ENCODE measurements at places on chromosomes 6 and 20.

GRCh38 chr6:106743612-106744011, 114.2 kb downstream of the QRSL1 start:
- DNase-seq: no peak

GRCh38 chr6:8837343-8837742, 402.0 kb upstream of the SLC35B3 start:
- no peak for DNase-seq

- DNase-seq: no peak
These were observed 1354.9 kb upstream of the GJE1 start for GRCh38 chr6:140777780-140778179.

GRCh38 chr20:22827916-22828315, 207.2 kb upstream of the SSTR4 start:
- no peak for DNase-seq

GRCh38 chr20:59822291-59823029, 111.0 kb downstream of the SYCP2 start:
- no peak for DNase-seq

GRCh38 chr6:46901882-46902314, 19.8 kb downstream of the ADGRF5 start:
- DNase-seq: no peak

- no peak for DNase-seq
These were observed 60.9 kb downstream of the SAMD3 start for GRCh38 chr6:130161683-130162404.

DNA sequence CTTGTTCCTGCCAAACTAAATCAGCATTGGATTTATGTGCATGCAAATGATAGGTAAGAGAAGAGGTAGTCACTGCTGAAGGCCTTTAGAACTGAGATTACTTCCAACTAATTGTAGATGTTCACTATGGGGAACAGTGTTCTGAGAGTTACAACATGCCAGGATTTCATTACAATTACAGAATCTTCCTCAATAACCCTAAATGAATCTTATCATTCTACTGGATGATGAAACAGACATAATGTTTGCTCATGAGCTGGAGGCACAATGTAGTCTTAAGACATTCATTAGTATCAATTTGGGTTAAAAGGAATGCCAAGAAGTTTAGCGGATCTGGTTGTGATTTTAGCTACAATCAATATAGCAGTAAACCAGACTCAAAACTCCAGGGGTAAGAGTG, 248.9 kb upstream of the THEMIS start:
- peak; percentile 58 for DNase-seq

DNA sequence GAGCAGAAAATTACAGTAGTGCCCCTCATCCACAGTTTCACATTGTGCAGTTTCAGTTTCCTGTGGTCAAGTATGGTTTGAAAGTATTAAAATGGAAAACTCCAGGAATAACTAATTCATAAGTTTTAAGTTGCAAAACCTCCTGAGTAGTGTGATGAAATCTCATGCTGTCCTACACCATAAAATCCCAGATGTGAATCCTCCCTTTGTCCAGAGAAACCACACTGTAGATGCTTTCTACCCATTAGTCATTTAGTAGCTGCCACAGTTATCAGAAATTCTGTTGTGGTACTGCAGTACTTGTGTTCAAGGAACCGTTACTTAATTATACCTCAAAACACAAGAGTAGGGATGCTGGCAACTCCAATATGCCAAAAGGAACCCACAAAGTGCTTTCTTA, 74.7 kb downstream of the PTCHD4 start:
- DNase-seq: peak; percentile 97

DNA sequence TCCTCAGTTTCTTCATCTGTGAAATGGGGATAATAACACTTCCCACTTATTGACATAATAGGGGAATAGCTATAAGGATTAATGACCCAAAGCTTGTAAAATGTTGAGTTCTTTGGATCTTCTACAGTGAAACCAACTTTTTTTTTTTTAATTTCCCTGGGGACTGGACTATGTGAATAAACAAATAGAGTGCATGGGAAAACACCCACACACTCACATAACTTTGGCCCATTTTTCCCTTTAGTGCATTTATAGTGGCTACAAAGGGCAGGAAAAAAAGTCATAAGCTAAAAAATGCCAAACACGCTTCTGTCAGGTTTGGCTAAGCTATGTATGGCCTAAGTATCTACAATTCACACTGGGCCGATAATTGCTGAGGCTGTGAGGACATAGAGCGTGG, 406.2 kb upstream of the JAG1 start:
- DNase-seq: no peak

GRCh38 chr20:58714340-58714922, 21.8 kb downstream of the NPEPL1 start:
- DNase-seq: no peak

- DNase-seq: no peak
These were observed 40.3 kb downstream of the SEC63 start for GRCh38 chr6:107917451-107918375.

GRCh38 chr6:143180826-143181225, 120.1 kb downstream of the AIG1 start:
- no peak for DNase-seq

GRCh38 chr6:137756788-137757187, 110.3 kb upstream of the TNFAIP3 start:
- no peak for DNase-seq

DNA sequence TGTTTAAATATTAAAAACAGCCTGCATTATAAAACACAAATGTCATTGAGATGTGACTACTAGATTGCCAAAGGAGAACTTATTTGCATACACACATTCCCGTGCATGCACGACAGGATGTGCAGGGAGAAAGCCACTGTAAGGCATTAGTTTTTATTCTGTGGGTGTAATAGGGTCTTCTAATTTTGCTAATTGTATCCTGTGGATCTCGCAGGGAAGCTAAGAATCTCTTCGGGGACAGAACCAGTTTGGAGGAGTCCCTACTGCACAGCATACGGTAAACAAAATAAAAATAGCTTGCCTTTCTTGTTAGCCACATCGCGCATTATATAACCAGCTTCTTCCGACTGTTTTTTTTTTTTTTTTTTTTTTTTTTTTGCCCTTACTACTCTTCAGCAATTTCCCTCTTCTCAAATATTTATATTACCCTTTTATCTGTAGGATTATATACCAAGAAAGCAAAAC, 2.0 kb downstream of the ATXN1 start:
- DNase-seq: no peak

- DNase-seq: no peak
These were observed 34.3 kb upstream of the COL9A1 start for GRCh38 chr6:70336996-70337742.

- no peak for DNase-seq
These were observed 29.7 kb downstream of the RPP40 start for GRCh38 chr6:4973982-4974745.

DNA sequence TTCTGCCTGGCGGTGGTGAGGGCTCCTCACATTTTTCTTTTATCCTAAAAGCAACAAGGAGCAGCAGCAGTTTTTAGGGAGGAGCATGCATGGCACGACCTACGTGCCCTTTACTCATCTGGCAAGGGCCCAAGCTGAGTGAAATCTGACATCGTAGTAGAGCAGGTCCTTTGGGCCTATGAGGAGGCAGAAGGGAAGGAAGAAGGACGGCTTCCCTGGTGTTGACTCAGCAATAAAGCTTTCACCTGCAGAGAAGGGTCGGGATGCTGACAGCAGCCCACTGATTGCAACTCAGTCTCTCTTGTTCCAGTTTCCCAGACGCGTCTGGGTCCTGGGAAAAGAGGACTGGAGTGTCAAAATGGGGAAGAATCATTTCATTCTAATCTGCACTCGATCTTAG, 409.1 kb upstream of the AGPAT4 start:
- DNase-seq: no peak

- DNase-seq: no peak
These were observed 2.5 kb upstream of the PRND start for GRCh38 chr20:4719190-4719589.

- no peak for DNase-seq
These were observed 83.1 kb downstream of the MRPL14 start for GRCh38 chr6:44044154-44044539.

DNA sequence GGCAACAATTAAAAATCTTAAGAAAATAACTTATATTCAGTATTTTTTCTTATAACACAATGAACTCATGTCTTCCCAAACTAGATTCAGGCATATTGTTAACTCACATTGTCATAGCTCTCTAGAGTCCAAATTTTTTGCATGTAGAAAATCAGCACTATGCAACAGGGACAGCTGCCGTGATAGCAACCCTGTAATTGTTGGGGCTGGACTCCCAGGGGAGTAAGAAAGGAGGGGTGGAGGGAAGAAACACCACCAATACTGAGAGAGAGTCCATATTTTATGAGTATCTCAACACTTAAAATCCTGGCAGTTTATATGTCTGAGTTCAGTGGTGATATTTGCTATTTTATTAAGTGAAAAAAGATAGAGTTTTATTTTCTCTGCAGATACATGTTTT, 89.6 kb upstream of the HS3ST5 start:
- DNase-seq: no peak

- DNase-seq: no peak
These were observed 15.7 kb downstream of the RTN4IP1 start for GRCh38 chr6:106613590-106613989.

Measured in amniotic epithelial cell (primary cell).